ENCODE measurements at places on chromosomes 1 and 21. TPM values are rescaled to one million over a fixed set of nuclear protein-coding genes. Genes with fewer than 3 reads are reported as not detected.

DNA sequence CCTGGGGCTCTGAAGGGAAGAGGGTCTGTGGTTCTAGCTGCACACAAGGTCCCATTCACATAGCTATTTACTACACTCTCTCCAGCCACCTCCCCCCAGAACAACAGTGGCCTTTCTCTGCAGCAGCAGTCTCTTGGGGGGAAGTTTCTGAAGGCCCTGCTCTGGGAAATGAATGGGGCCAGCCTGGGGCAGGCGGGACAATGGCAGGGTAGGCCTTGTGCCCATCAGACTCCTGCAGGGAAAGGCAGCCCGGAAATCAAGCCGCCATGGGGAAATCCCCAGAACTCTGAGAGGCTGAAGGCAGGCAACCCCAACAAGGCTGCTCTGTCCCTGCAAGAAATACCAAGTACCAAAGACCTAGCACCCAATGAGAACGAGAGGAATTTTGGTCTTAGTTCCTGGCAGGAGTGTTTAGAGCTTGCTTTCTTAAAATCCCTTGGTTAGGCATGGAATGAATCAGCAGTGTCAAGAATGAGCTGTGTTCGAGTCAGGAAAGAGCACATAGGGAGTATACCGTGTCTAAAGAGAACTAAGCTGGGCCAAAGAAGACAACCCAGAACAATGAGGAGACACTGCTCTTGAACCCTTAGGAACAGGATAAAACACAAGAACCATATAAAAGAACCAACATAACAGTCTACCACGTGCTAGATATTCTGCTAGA is 11.3 kb downstream of the ARHGEF11 start:
- DNase-seq = no peak
- no peaks in the 10 kb centered on the region for H3K36me3 ChIP-seq
- no peak overlapping the region for H3K4me3 ChIP-seq
- no peak overlapping the region for H3K27ac ChIP-seq
- H3K4me1 ChIP-seq = no peaks in the 10 kb centered on the region

DNA sequence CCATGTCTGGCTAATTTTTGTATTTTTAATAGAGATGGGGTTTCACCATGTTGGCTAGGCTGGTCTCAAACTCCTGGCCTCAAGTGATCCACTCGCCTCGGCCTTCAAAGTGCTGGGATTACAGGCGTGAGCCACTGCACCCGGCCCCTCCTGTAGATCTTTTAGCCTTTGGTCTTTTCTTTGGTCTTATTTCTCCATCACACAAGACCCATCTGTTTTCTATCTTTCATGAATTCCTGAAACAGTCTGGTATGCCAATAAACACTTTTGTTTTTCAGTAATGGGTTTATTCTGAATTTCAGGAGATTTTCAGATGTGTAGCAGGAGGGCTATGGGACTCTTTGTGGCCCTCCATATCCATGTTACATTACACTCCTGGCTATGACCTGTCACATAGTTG is 23.2 kb downstream of the ERRFI1 start:
- no peaks in the 10 kb centered on the region for H3K4me1 ChIP-seq
- no peak overlapping the region for H3K4me3 ChIP-seq
- no peaks in the 10 kb centered on the region for H3K27me3 ChIP-seq
- DNase-seq = no peak
- H3K27ac ChIP-seq = no peak overlapping the region

DNA sequence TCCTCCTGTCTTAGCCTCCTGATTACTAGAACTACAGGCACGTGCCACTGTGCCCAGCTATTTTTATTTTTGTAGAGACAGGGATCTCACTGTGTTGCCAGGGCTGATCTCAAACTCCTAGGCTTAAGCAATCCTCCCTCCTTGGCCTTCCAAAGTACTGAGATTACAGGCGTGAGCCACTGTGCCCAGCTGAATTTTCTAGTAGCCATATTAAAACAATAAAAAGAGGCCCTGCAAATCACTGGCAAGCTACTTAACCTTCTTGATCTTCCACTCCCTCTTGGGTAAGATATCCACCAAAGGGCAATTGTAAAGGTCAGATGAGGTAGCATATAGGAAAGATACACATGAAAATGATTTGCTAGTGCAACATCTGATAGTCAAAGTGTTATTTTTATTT is 65.6 kb upstream of the SRSF10 start:
- H3K4me3 ChIP-seq = no peak overlapping the region
- H3K27ac ChIP-seq = no peak overlapping the region
- H3K4me1 ChIP-seq = peaks cover 6% of the 10 kb centered on the region

- peaks cover 26% of the 10 kb centered on the region for H3K4me1 ChIP-seq
- no peak overlapping the region for H3K27ac ChIP-seq
- H3K27me3 ChIP-seq = no peaks in the 10 kb centered on the region
- H3K36me3 ChIP-seq = no peaks in the 10 kb centered on the region
Observed at GRCh38 chr1:207286786-207287468, 34.6 kb upstream of the CD55 start.

DNA sequence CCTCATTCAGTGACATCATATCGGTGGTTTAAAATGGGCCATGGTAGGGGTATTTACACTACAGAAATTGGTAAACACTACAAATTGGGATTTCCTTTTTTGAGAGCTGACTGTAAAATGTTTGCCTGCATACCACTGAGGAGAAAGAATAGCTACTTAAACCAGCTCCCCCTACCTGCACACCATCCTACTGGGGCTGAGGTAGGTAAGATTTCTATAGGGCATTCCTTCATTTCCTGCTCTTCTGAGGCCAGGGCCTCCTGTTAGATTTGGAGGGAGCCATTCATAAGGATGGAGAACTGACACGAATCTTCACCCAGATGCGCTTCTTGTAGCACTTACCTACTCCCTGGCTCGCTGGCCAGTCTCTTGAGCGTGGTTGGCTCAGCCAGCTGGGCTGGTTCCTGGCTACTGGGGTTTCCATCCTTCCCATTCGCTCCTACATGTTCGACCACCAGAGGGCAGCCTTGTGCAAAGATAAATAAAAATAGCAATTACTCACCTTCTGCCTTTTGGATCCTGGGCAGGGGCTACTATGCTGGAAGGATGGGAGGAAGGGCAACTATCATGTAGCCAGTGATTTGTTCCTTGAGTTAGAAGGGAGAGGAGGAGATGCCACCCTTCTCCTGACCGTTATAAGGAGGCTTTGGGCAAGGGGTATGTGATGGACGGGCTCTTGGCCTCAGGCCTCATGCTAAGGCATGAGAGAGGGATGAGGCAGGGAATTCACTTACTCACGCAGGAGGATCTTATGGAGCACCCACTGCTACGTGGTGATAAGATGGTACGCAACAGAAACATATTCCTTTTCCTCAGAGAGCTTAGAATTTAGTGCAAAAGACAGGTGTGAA is 10.7 kb downstream of the OPTC start:
- H3K4me3 ChIP-seq = no peak overlapping the region
- no peak overlapping the region for H3K27ac ChIP-seq
- peak; percentile 83 for DNase-seq
- H3K27me3 ChIP-seq = peaks cover 2% of the 10 kb centered on the region

GRCh38 chr1:26761217-26761616 is 26.5 kb upstream of the PIGV start:
- H3K27me3 ChIP-seq = no peaks in the 10 kb centered on the region
- peaks cover 11% of the 10 kb centered on the region for H3K4me1 ChIP-seq
- no peak overlapping the region for H3K4me3 ChIP-seq
- peak overlapping the region; percentile 27 for H3K27ac ChIP-seq
- no peak for DNase-seq

- no peak for DNase-seq
- no peaks in the 10 kb centered on the region for H3K27me3 ChIP-seq
- H3K27ac ChIP-seq = no peak overlapping the region
- H3K36me3 ChIP-seq = no peaks in the 10 kb centered on the region
Observed at GRCh38 chr1:104765085-104765484, 1015.4 kb downstream of the AMY1C start.

DNA sequence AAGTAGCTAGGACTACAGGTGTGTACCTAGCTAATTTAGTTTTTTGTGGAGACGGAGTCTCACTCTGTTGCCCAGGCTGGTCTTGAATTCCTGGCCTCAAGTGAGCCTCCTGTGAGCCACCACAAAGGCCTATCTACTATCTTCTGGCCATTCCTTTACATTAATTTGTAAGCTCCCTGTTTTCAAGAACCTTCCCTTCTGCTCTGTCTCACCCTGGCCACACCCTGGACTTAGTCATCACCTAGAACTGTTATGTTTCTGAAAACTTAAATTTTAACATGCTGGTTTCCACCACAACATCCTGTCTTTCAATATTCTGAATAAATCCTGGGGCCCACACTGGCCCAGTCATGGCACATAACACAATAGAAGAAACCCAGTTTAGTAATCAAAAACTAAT is 4.9 kb upstream of the B4GALT3 start:
- peaks cover 76% of the 10 kb centered on the region for H3K4me1 ChIP-seq
- peak; percentile 79 for DNase-seq
- H3K4me3 ChIP-seq = peak overlapping the region; percentile 40
- H3K36me3 ChIP-seq = no peaks in the 10 kb centered on the region
- H3K27ac ChIP-seq = peak overlapping the region; percentile 97
- no peaks in the 10 kb centered on the region for H3K27me3 ChIP-seq

- DNase-seq = no peak
- H3K27ac ChIP-seq = no peak overlapping the region
- H3K36me3 ChIP-seq = peaks cover 13% of the 10 kb centered on the region
- no peak overlapping the region for H3K4me3 ChIP-seq
Observed at GRCh38 chr1:231616667-231617066, 9.9 kb upstream of the DISC1 start.

DNA sequence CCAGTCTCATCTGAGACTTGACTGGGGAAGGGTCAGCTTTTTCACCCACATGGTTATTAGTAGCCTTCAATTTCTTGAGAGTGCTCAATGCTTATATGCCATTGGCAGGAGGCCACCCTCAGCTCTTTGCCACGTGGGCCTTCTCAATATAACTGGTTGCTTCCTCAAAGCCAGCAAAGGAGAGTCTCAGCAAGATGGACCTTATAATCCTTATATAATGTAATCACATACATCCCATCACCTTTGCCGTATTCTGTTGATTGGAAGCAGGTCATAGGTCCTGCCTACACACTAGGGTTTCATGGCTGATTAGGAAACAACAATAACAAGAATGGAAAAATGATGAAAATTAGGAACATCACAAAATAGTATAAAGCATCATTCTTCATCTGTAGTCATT is 22.9 kb downstream of the TSEN15 start:
- H3K27ac ChIP-seq = no peak overlapping the region
- H3K4me3 ChIP-seq = no peak overlapping the region
- peaks cover 35% of the 10 kb centered on the region for H3K36me3 ChIP-seq
- no peaks in the 10 kb centered on the region for H3K27me3 ChIP-seq

DNA sequence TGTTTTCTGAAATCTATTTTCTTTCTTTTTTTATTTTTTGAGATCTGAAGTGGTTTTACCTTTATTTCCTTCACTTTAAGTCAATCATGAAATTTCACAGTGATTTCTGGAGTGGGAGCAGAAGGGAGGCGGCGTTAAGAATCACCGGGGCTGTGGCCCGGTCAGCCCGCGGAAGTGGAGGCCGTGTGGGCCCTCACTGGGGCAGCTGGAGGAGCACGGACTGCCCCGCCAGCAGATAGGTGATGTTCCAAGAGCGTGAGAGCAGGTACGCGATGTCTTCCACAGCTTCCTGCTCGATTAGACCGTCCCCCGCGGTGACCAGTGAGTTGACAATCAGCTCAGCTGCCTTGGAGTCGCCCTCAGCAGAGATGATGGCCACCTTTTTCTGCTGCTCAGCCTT is 10.6 kb upstream of the TP53BP2 start:
- H3K36me3 ChIP-seq = no peaks in the 10 kb centered on the region
- H3K27ac ChIP-seq = no peak overlapping the region
- H3K27me3 ChIP-seq = peaks cover 4% of the 10 kb centered on the region
- no peak overlapping the region for H3K4me3 ChIP-seq
- no peaks in the 10 kb centered on the region for H3K4me1 ChIP-seq

DNA sequence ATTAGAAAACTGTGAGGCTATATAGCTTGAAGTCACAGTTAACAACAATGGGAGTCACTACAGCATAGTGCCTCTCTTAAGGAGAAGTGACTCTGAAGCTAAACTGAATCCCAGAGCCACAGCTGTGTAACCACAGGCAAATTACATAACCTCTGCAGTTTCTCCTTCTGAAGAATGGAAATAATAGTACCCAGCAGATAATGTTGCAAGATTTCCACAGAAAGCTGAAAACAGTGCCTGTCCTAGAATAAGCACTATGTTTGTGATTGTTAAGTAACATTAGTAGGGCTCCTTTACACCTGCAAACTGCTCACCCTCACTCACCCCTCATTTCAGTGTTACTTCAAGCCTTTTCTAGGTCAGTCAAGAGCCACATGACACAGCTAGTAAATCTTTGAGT is 886.7 kb downstream of the PLA2G4A start:
- no peaks in the 10 kb centered on the region for H3K4me1 ChIP-seq
- H3K27me3 ChIP-seq = no peaks in the 10 kb centered on the region
- H3K36me3 ChIP-seq = no peaks in the 10 kb centered on the region
- H3K27ac ChIP-seq = no peak overlapping the region

DNA sequence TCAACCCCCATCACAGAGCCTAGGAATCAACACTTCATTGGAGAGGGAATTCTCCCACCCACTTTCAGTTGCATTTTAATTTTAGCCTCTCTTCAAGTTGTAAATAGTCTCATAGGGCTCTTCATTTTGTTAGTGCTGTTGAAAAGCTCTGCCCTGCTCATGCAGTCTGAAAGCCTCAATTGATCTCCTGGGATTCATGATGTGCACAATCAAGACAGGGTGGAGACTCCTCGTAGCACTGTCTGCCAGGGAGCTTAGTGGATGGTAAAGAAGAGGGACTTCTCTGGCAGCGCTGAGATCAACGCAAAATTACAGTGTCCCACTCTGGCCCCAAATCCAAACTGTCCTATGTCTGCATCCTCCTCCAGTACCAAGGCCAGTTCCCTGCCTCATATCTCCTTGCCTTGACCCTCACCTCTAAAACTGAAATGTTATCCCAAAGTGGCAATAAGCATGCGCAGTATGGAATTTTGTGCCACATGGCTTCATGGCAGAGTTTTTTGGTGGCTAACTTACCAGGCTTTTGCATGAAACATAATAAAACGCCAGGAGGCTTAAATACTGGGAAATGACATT is 282.2 kb downstream of the CACNA1E start:
- H3K4me3 ChIP-seq = no peak overlapping the region
- DNase-seq = no peak
- no peak overlapping the region for H3K27ac ChIP-seq
- no peaks in the 10 kb centered on the region for H3K4me1 ChIP-seq

Gene DIO1
- not detected for total RNA-seq

Gene DEPDC1
- 15.9 TPM for total RNA-seq

Gene NASP
- total RNA-seq = 228 TPM

Gene LENEP
- total RNA-seq = 0.80 TPM

Gene LGALS8
- total RNA-seq = 155 TPM

Gene FCRL2
- not detected for total RNA-seq

Data from activated CD4-positive, alpha-beta T cell treated with anti-CD3 and anti-CD28 coated beads for 36 hours (primary cell).